ENCODE measurements at places on chromosomes 6 and 20. TPM values are rescaled to one million over a fixed set of nuclear protein-coding genes. Genes with fewer than 3 reads are reported as not detected.

DNA sequence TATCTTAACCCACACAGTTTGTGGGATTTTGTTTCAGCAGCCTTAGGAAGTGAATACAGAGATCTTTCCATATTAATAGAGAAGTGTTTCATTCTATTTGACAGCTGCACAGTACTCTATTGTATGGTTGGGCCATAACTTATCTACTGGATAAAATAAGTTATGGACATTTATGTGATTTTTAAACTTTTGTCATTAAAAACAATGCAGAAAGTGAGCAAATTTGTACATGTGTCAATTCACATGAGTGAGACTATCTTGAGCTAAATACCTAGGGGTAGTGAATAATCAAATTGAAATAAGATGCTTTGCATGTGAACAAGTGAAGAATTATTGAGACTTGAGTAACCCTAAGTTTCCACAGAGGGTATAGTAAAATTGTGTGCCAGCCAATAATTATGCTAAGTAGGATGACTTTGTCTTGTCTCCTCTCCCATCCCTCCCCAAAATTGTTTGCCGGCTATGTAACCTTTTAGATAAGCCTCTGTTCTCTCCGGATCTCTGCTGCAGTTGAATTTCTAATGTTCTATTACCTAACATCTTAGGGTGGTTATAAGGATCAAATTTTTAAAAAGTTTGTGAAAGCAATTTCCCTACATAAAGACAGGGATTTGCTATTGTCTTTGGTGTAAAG lies 33.3 kb upstream of the TPBG start:
- DNase-seq = no peak

DNA sequence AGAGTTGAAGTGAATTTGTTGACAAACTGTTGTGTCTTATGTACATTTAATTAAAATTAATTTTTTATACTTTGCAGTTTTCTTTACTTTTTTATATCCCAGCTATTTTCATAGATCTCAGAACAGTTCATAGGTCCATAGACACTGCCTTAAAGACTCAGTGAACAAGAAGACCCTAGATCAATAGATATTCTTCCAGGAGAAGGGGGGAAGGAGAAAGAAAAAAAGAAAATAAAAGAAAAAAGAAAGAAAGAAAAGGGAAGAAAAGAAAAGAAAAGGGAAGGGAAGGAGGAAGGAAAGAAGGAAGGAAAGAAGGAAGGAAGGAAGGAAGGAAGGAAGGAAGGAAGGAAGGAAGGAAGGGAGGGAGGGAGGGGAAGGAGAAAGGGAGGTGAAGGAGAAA lies 130.8 kb downstream of the MAFB start:
- no peak for DNase-seq

DNA sequence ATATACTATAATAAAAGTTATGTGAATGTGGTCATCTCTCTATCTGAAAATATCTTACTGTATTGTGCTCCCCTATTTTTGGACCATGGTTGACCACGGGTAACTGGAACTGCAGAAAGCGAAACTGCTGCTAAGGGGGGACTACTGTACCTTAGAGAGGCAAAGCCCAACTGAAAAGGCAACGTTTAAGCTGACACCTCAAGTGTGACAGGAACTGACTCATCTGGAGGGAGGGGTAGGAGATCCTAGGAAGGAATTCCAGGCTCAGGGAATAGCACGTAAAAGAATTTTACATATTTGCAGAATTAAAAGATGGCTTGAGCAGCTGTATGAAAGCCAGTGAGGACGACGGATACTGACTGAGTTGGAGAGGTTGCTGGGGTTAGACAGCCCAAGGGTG lies 34.8 kb downstream of the ELOVL2 start:
- no peak for DNase-seq

- no peak for DNase-seq
Observed at GRCh38 chr6:11050731-11051130, 6.6 kb upstream of the ELOVL2 start.

DNA sequence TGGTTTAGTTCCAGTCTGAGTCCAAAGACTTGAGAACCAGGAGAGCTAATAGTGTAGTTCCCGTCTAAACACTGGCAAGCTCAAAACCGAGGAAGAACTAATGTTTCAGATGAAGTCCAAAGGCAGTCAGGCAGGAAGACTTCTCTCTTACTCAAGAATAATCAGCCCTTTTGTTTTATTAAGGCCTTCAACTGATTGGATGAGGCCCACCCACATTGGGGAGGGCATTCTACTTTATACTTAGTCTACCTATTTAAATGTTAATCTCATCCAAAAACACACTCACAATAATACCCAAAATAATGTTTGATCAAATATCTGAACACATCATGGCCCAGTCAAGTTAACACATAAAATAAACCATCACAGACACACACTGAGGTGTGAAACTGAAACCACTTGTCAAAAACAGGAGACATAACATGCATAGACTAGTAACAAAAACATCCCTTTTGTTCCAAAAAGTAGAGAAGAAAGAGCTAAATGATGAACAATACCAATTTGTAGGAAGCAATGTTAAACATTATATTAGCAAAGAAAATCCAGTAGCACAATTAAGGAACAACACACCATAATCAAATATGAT lies 50.2 kb upstream of the SENP6 start:
- DNase-seq = no peak

DNA sequence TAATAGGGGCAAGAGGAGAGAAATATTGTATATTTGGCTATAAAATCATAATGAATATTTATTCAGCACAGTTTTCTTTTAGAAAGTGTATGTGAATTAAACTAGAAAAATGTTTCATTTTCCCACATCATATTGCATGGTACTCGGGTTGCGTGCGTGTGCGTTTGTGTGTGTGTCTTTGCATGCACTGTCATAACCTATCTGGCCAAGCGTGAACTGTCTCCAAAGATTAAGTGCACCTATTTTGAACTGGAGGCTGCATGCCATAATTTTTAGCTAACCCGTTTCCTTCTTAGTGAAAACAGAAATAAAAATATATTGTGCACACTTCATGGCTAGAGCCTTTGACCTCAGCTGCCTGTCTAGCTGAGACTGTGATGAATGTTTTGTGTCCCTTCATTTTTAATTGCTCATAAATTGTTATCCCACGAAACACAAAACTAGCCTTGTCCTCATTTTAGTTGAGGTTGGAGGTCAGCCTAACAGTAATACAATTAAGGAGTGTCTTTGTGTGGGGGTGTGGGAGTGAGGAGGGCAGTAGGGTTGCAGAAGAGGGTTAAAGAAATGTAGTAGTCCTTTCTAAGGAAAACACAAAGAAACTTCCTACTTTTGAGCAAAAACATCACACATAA lies 336.1 kb upstream of the POU3F2 start:
- no peak for DNase-seq

DNA sequence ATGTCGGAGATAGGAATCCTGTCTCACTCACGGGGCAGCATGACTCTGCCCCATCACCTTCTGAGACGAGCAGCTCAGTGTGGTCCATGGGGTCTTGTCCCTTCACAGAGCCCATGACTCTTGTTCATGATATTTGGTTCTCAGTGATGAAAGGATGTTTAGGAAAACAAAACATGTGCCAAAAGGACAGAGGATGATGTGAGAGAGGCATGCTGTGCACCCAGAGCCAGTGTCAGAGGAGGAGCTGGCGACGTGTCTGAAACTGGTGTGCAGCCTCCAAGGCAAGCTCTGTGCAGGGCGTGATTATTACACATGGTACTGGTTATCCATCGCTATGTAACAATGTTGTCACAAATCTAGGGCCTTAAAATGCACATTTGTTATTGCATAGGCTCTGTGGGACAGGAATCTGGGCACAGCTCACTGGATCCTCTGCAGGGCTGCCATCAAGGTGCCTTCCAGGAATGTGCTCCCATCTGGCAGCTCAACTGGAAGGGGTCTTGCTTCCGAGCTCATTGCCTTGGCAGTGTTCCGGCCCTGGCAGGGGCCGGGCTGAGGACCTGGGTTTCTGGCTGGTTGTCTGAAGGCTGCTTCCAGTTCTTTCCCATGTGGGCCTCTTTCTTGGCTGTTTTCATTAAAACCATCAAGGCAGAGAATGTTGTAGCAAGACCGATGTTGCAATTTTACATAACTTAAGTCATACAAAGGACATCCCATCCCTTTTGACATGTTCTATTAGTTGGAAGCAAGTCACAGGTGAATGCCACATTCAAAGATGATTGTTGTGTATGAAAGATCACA lies 175.4 kb downstream of the ERMARD start:
- DNase-seq = no peak

GRCh38 chr20:38680500-38681306 lies 43.6 kb upstream of the SLC32A1 start:
- no peak for DNase-seq

DNA sequence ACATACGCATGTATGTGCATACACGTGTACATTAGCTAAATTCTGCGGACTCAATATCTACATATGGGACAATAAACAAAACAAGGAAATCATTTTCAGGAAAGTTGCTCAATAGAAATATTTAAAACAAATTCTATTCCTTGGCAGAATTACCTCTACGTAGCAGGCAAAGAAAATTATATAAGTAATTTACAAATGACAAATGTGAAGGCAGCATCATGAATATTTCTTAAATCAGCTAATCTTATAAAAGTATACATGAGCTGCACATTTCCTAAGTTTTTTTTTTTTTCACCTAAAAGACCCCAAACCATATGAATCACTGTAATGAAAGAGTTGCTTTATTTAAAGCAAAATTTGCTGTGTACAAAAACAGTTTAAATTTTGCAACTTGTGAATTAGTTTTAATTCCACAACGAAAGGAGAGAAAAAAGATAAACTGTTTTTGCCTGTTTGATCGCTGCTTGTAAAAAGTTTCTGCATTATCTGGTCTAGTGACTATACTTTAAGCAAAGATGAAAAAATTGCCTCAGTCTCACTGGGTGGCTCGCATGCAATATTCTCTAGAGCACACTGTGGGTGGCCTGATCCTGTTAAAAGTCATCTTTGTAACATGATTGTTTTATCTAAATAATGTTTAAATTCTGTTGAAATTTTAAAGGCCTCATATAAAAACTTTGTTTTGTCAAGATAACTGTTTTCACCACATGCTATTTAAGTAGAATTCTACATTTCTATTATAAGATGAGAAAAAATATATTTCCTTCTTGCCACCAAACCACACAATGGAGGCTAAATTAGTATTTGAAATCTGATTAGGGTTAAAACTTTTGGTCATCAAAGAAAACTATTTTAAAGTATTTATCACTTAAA lies 57.1 kb downstream of the HUS1B start:
- no peak for DNase-seq

- no peak for DNase-seq
Observed at GRCh38 chr20:54506643-54507042, 31.2 kb downstream of the DOK5 start.

DNA sequence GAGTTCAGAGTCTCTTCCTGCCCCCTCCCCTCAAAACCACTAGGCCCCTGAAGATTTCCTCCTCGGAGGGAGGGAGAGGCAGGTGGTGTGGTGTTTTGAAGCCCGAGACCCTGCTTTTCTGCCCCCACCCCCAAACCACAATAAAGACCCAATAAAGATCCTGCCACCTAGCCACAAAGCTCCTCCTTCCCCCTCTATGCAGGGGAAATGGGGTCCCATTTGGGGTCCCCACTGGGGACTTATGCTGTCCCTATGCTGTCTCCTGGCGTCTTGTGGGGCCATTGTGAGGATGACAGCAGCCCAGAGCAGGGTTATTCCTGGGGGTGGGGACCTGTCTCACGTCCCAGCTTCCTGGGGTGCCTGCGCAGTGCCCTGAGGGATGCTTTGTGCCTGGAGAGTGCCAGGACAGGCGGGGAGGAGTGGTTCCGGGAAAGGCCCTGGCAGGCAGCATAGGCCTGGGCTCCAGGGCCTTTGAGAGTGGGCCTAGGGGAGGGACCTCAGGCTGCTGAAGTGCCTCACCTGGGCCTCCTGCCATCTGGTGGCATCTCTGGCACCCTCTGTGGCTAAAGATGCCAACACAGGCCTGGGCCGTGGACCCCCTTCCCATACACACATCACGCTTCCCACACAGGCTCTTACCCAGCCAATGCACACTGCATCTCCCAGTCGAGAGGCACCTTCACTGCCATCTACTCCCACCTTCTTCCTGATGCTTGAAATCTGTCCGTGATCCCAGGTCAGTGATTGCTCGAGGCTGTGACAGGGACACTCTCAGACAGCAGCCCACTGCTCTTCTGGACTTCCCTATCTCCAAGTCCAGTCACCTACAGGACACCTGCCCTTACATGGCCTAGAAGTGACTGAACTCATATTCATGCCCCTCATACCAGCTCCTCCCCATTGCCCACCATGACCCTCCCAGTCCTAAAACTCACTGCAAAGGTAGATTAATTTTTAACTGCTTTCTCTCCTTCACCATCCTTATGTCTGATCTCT lies 7.9 kb upstream of the ARMC12 start:
- no peak for DNase-seq

The HSPA1A gene
- total RNA-seq = 155 TPM

GRCh38 chr20:46814366-46815232 lies 80.0 kb upstream of the EYA2 start:
- DNase-seq = no peak

The PAX1 gene
- total RNA-seq = not detected

The ADGRB3 gene
- 4.4 TPM for total RNA-seq

DNA sequence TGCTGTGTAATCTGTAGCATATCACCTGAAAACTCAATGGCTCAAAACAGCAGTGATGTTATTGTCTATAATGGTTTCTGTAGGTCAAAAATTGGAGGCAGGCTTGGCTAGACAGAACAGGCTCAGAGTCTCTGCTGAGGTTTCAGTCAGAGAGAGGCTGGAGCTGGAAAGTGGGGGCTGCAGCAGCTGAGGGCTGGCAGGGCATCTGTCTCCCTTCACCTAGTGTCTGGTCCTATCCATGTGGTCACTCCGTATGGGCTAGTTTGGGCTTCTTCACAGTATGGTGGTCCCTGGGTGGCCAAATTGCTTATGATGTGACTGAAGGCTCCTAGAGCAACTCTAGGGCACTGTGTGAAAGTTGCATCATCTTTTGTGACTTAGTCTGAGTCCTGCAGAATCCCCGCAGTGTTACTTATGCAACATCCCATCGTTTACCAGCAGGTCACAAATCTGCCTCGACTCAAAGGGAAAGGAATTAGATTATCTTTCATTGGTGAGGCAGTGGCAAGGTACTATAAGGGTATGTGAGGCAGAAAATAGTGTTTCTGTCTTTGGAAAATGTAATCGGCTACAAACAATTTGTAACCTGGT lies 497.0 kb downstream of the EPHA7 start:
- DNase-seq = no peak

DNA sequence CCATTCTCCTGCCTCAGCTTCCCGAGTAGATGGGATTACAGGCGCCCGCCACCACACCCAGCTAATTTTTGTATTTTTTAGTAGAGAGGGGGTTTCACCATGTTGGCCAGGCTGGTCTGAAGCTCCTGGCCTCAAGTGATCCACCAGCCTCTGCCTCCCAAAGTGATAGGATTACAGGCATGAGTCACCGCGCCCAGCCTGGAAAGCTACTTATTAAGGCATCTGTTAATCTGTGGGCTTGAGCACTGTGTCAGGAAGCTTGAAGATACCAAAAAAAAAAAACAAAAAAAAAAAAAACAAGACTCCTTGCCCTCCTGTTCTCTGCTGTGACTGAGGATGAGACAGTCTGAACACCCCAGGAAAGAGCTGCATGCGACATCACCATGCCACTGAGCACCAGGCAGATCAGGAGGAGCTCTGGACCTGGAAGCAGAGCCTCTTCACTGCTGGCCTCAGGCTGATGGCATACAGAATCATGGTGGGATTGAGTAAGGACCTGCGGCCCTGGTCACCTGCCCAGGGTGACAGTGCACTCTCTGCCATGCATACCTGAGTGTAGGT lies 166.5 kb upstream of the SNX9 start:
- no peak for DNase-seq

The TNNC2 gene
- 1.5 TPM for total RNA-seq

The LHFPL5 gene
- not detected for total RNA-seq
